ENCODE measurements at places on chromosomes 12 and 14.

GRCh38 chr14:37063467-37064240, 108.8 kb downstream of the SLC25A21 start:
- no peak for DNase-seq

GRCh38 chr12:124637581-124637981, 70.2 kb upstream of the NCOR2 start:
- DNase-seq = no peak

GRCh38 chr12:2292560-2292959, 239.8 kb downstream of the CACNA1C start:
- DNase-seq = no peak

DNA sequence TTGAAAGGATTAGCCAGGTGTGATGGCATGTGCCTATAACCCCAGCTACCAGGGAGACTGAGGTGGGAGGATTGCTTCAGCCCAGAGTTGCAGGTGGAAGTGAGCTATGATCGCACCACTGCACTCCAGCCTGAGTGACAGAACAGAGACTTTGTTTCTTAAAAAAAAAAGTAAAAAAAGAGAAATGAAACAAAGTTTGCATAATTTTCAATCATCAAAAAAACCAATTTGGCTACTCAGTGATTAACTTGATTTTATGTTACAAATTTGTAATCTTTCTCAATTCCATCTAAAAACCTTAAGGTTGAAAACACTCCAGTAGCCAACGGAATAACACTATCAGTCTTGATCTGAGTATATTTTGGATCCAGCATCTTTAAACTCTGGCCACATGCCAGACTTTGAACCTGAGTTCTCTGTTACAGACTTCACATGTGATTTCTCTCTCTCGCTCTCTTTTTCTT, 12.6 kb upstream of the DENND5B start:
- no peak for DNase-seq

DNA sequence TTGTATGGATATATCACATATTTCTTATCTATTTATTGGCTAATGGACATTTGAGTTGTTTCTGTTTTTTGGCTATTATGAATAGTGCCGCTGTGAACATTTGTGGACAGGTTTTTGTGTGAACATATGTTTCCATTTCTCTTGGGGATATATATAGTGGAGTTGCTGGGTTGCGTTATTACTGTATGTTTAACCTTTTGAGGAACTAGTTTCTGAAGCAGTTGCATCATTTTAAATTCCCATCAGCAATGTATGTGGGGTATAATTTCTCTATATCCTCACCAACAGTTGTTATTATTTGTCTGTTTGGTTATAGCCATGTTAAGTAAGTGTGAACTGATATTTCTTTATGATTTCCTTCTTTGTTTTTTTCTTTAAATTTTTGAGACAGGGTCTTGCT, 10.7 kb downstream of the TCTN2 start:
- DNase-seq = no peak
